ENCODE measurements at places on chromosomes 11 and 22. TPM values are rescaled to one million over a fixed set of nuclear protein-coding genes. Genes with fewer than 3 reads are reported as not detected.

Gene SDF2L1
- 3.1 TPM for total RNA-seq

Gene GSTT2B
- total RNA-seq: 19.8 TPM

Gene FAM181B
- not detected for total RNA-seq

Gene SEC14L6
- 17.4 TPM for total RNA-seq

Gene VPREB3
- 0.80 TPM for total RNA-seq

Gene INPP5J
- 6.6 TPM for total RNA-seq

Gene ADM2
- 3.0 TPM for total RNA-seq

Gene SLC25A45
- 14.8 TPM for total RNA-seq

Gene CLDN5
- 223 TPM for total RNA-seq

Gene BTG4
- not detected for total RNA-seq

Gene FGF4
- total RNA-seq: not detected

Gene SEPTIN3
- 1.4 TPM for total RNA-seq

Gene PACSIN3
- 44.1 TPM for total RNA-seq
